ENCODE measurements at places on chromosomes 3 and 15.

GRCh38 chr15:100730655-100731266 is 128.4 kb downstream of the ASB7 start:
- no peak for DNase-seq

DNA sequence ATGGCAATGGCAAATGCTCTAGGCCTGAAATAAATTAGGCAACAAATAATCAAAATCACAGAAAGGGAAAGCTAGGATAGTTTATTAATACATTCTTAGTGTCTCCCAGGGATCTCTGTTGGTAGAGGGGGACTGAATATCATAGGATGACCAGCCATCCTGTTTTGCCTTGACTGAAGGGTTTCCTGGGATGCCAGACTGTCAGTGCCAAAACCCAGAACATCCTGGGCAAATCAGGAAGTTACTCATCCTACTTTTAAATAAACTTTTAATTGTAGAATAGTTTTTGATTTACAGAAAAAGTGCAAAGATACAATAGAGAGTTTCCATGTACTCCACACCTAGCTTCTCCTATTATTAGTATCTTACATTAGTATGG is 21.8 kb upstream of the SIAH2 start:
- no peak for DNase-seq

DNA sequence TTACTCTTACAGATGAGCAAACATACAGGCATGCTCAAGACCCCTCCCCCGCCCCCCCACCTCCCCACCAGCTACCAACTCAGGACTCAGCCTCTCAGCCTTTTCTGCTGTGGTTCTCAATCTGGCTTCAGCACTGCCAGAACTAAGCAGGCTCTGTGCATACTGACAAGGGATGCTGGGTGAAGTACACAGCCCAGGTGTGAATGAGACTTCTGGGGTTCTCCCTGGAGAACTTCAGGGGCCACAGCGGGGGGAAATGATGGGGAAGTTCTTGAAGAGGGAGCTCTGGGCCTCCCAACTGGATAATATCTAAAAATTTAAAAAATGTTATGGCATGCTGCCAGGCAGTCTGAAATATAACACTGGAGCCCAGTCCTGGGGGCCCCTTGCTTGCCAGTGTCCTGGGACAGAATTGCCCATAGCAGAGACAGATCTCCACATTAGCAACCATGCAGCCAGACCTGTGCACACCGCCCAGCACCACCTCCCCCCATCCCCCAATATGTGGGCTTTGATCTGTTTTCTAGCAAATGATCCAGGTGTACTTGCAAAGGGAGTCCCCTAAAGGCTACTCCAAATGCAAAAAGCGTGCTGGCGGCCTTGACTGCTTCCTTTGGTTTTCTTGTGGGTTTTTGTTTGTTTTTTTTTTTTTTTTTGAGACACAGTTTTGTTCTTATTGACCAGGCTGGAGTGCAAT is 41.4 kb downstream of the PGPEP1L start:
- no peak for DNase-seq

GRCh38 chr15:100703032-100703578 is 100.7 kb downstream of the ASB7 start:
- peak; percentile 34 for DNase-seq

DNA sequence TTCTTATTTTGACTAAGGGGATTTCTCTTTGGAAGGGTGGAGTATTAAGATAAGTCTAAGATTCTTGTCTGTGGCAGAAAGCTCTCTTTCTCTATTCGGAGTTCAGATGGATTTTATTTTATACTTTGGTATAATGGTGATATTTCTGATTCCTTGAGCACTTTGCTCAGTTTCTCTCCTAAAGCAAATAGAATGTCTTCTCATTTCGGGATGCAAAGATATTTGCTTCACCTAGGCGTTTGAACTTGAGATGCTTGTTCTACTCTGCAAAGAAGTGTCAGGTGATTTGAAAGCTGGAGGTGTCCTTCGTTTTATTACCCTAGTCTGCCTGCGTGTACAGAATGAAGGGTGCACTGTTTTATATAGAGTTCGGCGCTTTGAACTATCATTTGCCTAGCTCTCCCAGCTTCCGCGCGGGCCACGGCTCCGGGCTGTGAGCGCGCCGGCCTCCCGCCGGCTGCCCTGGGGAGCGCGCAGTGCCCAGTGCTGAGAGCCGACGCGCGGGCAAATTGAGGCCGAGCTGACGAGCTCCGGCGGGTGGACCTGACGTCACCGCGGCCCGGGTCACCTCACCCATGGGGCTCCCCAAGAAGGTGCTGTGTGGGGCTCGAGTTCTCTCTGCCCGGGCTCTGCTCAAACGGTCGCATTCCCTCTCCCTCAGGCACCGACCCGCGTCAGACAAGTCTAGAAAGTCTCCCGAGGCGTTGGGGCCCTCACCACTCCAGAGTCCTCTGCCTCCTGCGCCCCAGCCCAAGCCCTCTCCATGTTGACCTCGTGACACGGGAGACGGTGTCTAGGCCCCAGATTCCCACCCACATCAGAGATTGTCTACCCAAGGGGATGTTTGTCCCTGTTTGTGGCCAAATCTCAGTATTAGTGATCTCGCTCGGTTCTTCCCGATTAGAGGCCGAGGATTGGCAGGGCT is 7.5 kb downstream of the SOX2 start:
- no peak for DNase-seq

DNA sequence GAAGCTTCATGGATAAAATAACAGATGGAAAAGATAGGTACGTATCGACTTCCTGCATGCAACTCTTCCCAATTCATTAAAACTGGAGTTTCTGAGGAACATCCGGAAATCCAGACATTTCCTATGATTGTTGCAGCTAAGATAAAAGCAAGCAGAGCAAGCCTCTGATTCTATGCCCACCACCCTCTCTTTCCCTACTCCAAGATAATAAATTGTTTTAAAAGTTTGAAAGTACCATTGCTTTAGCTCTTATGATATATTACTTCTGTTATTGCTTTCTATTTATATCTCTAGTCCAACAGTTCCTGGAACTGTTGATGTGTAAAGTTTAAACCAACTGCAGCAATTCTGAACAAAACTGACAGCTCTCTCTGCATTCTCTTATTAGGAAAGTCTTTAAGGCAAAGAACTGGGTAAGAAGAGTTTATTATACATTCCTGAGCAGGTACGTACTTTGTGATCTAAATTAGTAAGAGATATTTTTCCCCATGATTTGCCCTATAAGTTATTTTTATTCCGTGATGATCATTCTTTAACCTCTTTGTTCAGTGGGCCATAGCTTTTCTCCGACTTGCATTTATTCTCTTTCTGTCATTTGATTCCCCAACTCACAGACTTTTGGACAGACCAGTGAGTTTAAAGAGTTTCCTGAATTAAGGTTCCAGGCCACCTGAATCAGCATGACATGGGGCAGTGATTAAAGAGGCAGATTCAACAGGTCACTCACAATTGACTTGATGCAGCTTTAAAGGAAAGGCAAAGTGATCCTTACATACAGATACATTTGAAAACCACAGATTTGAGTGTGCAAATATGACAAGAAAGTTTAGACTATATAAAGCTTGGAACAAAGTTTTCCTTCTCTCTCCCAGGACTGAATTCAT is 94.2 kb upstream of the THRB start:
- DNase-seq, result no peak

- DNase-seq, result no peak
Observed at GRCh38 chr3:23968463-23969184, 23.5 kb downstream of the NR1D2 start.

DNA sequence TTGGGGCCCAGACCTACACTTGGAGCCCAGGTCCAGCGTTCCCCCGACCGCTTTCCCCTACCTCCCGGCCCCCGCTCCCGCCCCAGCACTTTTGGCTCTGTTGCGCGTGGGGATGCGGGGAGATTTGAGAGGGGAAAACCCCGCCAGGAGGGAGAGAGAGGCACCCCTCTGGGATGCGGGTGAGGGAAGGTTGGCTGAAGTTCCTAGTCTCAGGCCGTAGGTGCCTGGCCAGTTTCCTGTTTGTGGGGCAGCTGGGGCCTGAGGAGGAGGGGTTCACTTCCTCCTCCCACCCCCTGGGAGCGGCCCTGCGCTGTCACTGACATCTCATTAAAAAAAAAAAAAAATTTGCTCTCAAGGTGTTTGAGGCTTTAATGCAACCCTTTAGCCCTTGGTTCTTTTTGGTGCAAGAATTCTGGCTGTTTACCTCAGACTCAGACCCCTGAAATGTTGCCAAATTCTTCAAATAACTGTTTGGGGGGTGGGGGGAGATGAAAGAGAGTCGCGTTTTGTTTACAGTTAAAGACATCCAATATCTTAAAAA is 2.6 kb downstream of the FAM43A start:
- DNase-seq, result no peak

GRCh38 chr3:125043599-125044151 is 12.1 kb downstream of the HEG1 start:
- DNase-seq, result no peak

GRCh38 chr3:169147238-169148008 is 516.1 kb downstream of the MECOM start:
- no peak for DNase-seq

- DNase-seq, result no peak
Observed at GRCh38 chr3:147672436-147672835, 263.3 kb downstream of the ZIC1 start.

GRCh38 chr3:23932571-23932970 is 12.5 kb upstream of the NR1D2 start:
- DNase-seq, result no peak

GRCh38 chr15:91142106-91142744 is 42.2 kb downstream of the SV2B start:
- no peak for DNase-seq

GRCh38 chr3:140146668-140147067 is 211.7 kb downstream of the CLSTN2 start:
- no peak for DNase-seq

GRCh38 chr15:79724312-79724711 is 172.5 kb downstream of the MTHFS start:
- no peak for DNase-seq

GRCh38 chr3:12986986-12987385 is 86.2 kb downstream of the IQSEC1 start:
- DNase-seq, result no peak

DNA sequence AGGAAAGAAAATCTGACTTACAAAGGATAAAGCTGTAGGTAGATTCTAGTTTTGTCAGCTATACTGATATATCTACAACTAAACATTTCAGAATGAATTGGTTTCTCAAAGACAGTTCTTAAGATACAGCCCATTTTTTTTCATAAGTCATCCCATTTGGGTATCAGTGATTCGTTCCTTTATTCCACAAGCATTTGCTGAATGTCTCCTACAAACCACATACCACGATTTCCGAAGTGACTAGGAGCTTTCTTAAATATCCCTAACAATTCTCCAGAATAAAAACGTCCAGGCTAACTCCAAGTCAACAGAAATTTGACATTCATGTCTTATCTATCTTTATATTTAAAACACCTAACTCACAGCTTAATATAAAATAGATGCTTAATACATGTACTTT is 59.8 kb downstream of the TP53BP1 start:
- no peak for DNase-seq

DNA sequence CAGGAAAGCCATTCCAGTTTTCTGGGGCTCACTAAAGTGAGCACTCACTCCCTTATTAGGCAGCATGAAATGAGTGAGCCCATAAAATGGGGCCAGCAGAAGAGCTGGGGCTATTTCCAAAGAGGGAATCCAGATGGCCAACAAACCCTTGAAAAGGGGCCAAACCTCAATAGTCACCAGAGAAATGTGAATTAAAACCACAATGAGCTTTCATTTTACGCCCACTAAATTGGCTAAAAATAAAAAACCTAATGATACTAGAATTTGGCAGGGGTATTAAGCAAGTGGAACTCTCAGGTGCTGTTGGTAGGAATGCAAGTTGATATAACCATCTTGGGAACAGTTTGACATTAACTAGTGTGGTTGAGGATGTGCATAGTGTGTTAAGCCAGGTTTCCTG is 42.1 kb upstream of the RAF1 start:
- no peak for DNase-seq

DNA sequence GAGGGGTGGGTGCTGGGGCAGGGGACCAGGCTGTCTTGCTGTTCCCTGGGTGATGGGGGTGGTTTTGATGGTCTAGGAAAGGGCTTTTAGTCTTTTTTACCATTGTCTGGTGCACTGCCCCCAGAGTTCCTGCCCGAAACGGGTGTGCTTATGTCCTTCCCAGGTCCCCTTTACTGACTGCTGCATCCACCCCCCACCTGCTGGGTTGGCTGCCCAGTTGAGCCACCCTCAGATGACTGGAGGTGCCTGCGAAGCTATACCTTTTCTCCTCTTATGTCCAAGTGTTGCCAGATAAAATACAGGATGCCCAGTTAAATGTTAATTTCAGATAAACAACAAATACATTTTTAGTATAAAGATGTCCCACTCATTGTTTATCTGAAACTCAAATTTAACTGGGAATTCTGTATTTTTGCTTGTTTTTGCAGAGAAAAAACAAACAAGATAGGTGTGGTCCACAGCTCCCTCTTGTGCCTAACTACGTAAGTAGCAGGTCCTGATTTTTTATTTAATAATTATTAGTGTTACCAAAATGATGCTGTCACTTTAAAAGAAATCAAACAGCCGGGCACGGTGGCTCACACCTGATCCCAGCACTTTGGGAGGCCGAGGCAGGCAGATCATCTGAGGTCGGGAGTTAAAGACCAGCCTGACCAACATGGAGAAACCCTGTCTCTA is 6.1 kb upstream of the RPP14 start:
- no peak for DNase-seq

- no peak for DNase-seq
Observed at GRCh38 chr3:26839001-26839400, 216.4 kb downstream of the LRRC3B start.

DNA sequence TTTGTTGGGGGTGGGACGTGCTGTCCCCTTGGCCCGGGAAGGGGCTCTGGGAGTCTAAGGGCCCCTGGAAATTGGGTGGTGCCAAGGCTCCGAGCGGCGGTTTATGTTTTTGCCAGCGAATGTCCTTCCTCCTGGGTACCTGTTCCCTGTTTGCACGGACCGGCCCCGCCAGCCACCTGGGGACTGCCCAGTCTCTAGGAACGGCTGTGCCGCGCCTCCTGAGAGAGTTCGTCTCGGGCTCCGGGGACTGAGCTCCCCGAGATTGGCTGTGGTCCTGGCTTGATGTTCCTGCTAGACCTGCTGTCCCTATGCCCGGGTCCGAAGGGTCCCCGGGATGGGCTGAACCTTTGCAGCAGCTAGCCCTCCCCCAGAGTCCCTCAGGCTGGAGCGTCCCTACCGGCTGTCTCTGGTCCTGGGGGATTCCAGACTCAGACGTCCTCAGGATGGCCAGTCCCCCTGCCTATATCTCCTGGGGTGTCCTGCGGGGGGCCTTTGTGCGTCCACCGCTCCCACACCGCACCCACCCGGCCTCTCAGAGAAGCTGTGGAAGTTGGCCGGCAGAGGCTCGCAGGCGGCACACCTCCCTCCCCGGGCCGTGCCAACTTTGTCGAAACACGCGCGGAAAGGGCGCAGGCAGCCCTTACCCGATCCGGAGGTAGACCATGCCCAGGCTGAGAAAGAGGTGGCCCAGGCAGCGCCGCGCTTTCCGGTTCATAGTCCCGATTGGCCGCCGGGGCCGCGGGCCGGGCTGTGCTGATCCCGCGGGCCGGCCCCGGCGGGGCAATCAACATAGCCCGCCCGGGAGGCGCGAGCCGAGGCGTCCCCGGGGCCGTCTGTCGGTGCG is 547 bp downstream of the WNT7A start:
- no peak for DNase-seq

GRCh38 chr15:51982013-51982769 is 10.6 kb upstream of the LEO1 start:
- peak; percentile 59 for DNase-seq

Measured in activated T-cell treated with anti-CD3 and anti-CD28 coated beads for 48 hours (primary cell).